ENCODE measurements at places on chromosomes 2 and 18.

DNA sequence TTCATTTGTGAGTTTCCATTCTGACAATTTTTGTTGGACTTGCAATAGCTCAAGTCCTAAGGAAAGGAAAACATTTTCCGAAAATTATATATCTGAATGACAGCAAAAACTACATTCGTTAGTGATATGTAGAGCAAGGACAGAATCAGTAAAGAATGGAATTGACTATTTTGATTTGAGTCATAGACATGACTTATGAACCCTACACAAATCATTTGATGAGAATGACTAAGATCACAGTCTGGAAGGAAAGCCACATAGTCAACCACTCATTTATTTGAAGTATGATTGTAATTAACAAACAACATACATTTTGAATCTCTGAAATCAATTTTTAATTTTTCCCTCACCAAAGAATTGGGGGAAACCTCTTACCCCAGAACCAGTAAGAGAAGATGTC, 231.6 kb upstream of the CRIM1 start:
- DNase-seq: no peak

GRCh38 chr2:170816504-170817092, at the start of gene GAD1:
Gene GAD1, plus strand, starts transcription at chr2:170816887. Its CDS starts 1,705 bp downstream, at chr2:170818592.
- peak; percentile 60 for DNase-seq

DNA sequence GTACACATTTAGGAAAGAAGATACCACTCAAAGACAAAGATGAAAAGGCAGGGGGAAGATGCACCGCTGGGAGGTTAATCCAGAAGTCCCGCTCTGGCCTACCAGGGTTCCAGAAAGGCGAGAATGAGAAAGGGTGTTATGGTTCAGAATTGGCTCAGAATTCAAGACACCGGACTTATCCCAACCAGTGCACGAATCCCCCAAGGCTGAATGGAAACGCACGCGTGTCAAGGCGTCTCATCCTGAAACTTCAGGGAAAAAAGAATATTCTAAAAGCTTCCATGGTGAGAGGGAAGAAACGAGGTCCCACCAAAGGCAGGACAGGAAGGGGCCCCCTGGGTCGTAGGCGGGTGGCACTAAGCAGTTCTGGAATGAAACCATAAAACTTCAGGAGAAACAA, 71.9 kb downstream of the SLC66A2 start:
- DNase-seq: no peak

DNA sequence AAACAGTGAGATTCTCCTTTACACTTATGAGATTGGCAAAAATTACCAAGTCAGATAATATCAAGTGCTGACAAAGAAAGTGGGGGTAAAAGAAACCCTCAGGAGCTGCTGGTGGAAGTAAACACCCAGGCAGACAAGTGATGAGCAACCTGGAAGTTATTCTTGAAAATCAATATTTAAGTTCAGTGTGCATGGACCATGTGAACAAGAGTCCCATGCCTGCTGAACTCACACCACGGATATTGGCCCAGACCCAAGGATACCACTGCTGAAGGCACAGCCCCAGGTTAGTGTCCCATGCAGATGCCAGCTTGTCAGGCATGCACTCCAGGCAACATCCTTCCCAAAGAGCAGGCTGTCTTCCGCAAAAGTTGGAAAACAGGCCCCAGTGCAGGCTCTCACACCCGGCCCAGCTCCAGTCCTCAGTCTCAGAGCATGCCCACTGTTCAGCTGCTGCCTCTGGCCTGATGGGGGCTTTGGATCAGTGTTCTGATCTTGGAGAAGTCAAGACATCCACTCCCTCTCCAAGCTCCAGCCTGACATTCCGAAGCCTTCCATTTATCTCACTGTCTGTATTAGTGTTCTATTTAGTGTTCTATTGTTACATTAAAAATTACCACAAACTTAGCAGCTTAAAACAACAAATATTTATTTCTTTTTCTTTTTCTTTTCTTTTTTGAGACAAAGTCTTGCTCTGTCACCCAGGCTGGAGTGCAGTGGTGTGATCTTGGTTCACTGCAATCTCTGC, 70.0 kb downstream of the HS1BP3 start:
- no peak for DNase-seq

GRCh38 chr2:119389615-119390306, 23.0 kb downstream of the DBI start:
- no peak for DNase-seq

DNA sequence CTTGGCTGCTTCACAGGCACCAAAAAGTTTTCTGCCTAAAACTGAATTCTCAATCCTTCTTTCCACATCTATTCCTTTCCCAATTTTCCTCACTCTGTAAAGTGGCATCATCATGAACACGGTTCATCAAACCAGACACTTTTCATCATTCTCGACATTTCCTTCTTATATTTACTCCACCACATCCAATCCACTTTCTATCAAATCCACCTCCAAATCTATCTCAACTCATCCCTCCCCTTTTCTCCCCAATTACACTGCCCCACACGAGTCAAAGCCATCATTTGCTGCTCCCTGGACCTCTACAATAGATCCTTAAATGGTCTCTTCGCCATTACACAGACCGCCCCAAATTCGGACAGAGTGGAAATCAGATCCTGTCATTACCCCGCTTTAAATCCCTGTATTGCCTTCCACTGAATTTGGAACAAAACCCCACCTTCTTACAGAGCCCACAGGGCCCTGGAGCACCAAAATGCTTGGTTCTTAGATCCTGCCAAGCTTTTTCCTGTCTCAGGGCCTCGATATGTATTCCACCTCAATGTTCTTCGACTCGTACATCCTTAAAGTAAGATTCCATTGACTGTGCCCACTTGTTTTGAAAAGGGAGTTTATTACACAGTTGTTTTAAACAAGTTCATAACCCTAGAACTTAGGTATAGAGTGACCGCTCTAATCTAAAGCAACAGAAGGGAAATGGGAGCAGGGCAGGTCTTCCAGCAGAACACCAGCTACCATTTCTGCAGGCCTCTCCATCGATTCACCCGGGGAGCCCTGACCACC, 856 bp downstream of the ACAA2 start:
- DNase-seq: no peak

- DNase-seq: no peak
Observed at GRCh38 chr2:127405255-127405610, 13.0 kb upstream of the PROC start.

Measured in caudate nucleus (tissue), 63 donors.